ENCODE measurements at places on chromosomes 12 and 14.

- no peak for DNase-seq
Observed at GRCh38 chr12:116142936-116143898, 134.3 kb downstream of the MED13L start.

GRCh38 chr12:120980800-120981368 lies 2.5 kb downstream of the HNF1A start:
- DNase-seq = no peak

- no peak for DNase-seq
Observed at GRCh38 chr14:81669308-81669707, 135.7 kb upstream of the SEL1L start.

- DNase-seq = no peak
Observed at GRCh38 chr12:116339062-116339461, 61.6 kb upstream of the MED13L start.

DNA sequence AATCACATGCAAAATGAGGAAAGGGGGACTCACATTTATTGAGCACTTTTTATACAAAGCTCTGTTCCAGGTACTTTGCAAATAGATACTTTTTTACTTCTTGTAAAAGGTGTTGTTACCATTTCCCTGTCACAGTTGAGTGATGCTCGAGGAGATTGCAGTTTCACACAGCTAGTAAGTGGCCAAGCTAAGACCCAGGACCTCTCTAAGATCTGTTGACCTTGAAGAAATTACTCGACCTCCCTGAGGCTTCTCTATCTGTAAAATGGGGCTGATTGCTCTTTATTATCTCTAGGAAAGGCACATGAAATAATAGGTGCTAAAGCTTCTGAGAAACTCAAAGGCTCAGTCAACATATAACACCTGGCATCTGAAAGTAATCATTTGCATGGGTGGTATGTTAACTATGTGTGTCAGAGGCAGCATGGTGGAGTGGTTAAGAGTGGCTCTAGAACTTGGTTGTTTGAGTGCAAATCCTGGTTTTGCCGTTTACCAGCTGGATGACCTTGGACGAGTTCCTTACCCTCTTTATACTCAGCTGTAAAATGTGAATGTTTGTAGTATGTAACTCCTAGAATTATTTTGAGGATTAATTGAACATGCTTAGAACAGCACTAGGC lies 41.5 kb downstream of the IFT81 start:
- no peak for DNase-seq

DNA sequence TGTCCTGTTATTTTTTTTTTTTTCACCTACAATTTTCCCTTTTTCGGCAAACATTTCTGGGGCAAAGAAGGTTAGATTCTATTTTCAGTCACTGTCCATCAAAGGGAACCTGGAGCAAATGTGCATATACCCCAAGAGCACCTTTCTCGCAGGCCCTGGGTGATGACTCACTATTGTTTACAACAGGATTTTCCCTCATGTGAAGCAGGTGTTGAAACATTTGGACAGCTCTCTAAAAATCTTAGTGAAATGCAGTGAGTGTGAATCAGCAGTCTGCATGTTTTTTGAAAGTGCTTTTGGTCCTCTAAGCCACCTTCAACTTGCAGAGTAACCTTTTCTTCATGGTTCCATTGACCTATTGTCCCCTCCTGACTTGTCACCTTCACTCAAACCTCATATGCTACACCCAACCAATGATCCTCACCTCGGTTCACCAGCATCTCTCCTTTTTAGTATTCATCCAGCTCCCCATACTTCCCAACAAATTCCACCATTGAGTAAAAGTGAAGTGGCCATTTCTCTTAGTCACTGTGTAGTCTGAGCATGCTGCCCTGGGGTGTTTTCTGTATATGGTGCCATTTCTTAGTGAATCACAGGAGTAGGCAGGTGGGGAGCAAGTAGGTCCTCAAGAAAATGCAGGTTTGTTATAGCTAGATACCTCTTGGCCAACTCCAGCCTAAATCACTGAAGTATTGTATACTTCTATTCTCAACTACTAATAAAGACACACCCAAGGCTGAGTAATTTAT lies 260.2 kb downstream of the BMP4 start:
- DNase-seq = no peak

DNA sequence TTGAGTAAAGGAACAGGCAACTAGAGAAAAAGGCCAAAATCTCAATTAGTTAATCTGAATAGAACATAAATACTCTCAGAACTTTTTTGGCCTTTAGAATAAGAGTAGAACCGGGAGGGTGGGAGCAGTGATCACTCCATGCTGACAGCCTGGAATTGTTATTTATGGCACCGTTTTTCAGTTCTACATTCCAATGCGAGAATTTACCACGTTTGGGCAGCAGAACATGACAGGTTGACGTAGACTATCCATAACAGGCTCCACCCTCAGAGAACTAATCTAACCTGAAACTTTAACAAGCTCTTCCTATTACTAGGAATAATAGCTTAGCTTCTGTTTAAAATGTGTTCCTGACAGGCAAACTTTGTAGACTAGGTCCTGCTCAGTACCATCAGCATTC lies 379.1 kb downstream of the SEC23A start:
- DNase-seq = no peak

DNA sequence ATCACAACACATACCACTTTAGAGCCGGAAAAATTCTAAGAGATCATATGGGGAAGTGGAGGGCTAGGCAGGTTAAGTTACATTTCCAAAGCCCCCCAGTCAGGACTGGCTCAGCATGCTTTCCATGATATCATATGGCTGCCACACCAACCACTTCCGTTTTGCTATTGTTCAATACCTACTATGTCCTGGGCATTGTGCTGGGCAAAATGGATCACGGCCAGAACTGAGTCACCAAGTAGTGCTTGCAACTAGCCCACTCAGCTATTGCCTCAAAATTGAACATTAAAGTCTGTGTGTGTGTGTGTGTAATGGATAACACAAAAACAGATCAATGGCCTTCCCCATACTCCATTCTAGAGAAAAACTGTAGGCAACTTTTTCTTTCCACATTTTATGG lies 22.7 kb downstream of the WIF1 start:
- no peak for DNase-seq
